ENCODE measurements at places on chromosomes 12 and 14. TPM values are rescaled to one million over a fixed set of nuclear protein-coding genes. Genes with fewer than 3 reads are reported as not detected.

Gene NELL2
- 45.8 TPM for total RNA-seq

Gene DACT1
- total RNA-seq = 20.2 TPM

Gene DEGS2
- total RNA-seq = 0.53 TPM

DNA sequence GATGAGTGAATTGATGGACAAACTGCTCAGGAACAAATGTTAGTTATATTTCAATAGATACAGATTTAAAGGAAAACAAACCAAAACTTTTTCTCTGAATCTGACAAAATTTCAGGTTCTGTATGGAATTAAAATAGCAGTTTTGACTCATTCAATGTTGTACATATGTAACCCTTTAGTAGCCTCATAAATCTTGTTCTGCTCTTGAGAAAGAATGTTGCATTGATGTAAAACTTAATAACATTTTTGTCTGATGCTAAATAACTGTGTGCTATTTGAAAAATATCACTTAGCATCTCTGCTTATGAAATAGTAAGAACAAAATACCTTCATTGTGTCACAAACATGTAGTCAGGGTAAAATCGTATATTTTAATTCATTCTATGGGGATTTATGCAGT, 168.9 kb upstream of the NOVA1 start:
- H3K27ac ChIP-seq = no peak overlapping the region
- DNase-seq = no peak
- H3K36me3 ChIP-seq = no peaks in the 10 kb centered on the region
- H3K4me1 ChIP-seq = peaks cover 2% of the 10 kb centered on the region
- H3K27me3 ChIP-seq = no peaks in the 10 kb centered on the region

GRCh38 chr14:68522510-68523325, 270.1 kb downstream of the ZFP36L1 start:
- H3K27ac ChIP-seq = no peak overlapping the region
- H3K4me3 ChIP-seq = no peak overlapping the region
- H3K36me3 ChIP-seq = peaks cover 6% of the 10 kb centered on the region

All from WTC11 (cell line).